ENCODE measurements at places on chromosomes 12 and 14. TPM values are rescaled to one million over a fixed set of nuclear protein-coding genes. Genes with fewer than 3 reads are reported as not detected.

Gene RNASE1
- not detected for polyA plus RNA-seq

Gene CLEC4D
- not detected for polyA plus RNA-seq

Gene DNM1L
- 5.2 TPM for polyA plus RNA-seq

Gene TAS2R42
- polyA plus RNA-seq, result not detected

Gene KLRK1
- 37.7 TPM for polyA plus RNA-seq

Gene TRHDE
- polyA plus RNA-seq, result not detected

Measured in naive B cell (primary cell).